ENCODE measurements at places on chromosomes 5 and 9.

GRCh38 chr9:2228641-2229040 is 213.5 kb downstream of the SMARCA2 start:
- no peak for DNase-seq

DNA sequence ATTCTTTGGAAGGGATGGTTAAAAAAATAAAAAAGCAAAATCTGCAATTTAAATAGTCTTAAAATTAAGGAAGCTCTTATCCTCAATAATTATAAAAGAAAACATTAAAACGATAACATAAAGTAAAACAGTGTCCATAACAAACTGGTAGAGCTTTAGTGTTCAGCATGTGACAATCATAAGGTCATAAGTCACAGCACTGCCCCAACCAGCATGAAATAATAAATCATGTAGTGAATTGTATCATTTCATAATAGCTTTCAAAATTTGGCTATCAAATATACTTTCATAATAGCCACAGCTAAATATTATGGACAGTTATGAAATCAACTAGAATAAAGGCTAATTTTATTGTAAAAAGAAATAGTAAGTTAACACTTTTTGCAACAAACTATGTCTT is 10.0 kb downstream of the NR3C1 start:
- no peak for DNase-seq

GRCh38 chr9:35912791-35913400 is 3.6 kb downstream of the SPAAR start:
- no peak for DNase-seq

DNA sequence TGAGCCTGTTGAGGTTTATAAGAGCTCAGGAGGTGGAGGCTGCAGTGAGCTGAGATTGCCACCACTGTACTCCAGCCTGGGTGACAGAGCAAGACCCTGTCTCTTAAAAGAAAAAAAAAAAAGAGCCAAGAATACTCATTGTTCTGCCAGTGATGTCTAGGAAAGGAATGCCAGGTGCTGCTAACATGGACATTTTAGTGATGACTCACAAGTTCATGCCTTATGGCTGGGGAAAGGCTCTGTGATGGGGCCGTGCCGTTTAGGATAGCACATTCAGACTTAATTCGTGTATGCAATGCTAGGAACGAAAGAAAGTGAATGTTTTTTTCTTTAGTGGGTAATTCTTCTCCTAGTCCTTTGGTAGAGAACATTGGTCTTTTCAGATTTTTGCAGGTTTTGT is 134.2 kb downstream of the ARHGAP26 start:
- DNase-seq, result no peak

DNA sequence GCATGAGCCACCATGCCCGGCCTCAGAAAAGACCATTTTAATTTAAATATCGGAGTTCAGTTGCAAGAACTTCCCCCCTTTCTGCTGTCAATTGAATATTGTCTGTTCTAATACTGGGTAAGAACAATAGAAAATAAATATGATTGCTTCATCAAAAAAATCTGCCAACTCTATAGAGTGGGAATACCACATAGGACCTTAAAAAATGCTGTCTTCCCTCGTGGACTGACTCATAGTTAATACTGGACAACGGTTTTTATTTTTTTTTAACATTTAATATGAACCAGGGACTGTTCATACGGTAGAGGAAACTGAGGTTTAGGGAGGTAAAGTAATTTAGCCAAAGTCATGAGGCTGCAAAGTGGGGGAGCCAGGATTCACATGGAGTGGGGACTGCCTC is 9.7 kb downstream of the ZNF462 start:
- no peak for DNase-seq

Data from HS-5 (cell line).